ENCODE measurements at places on chromosomes 11 and 22. TPM values are rescaled to one million over a fixed set of nuclear protein-coding genes. Genes with fewer than 3 reads are reported as not detected.

The TPST2 gene
- 10.0 TPM for total RNA-seq

The OR4A16 gene
- total RNA-seq = not detected

The CATSPER1 gene
- 1.7 TPM for total RNA-seq

The ZNF195 gene
- total RNA-seq = 19.4 TPM

The GLYAT gene
- total RNA-seq = not detected

The IFITM10 gene
- total RNA-seq = 1.0 TPM

The LINC01488 gene
- not detected for total RNA-seq

The OR51B5 gene
- total RNA-seq = 0.13 TPM

The APOA5 gene
- not detected for total RNA-seq

The ZP1 gene
- total RNA-seq = 0.22 TPM

The SLC25A18 gene
- total RNA-seq = 0.45 TPM

The OR2AT4 gene
- total RNA-seq = not detected

The ATP6V1E1 gene
- 134 TPM for total RNA-seq

The OR9I1 gene
- total RNA-seq = not detected

The MUC2 gene
- 0.21 TPM for total RNA-seq

The MAPK12 gene
- total RNA-seq = 17.2 TPM

The TCP11L1 gene
- 23.6 TPM for total RNA-seq

The RNF214 gene
- total RNA-seq = 12.5 TPM

The CRYAB gene
- total RNA-seq = 23.1 TPM

The FZD4 gene
- 1.2 TPM for total RNA-seq

The MB gene
- total RNA-seq = 7.5 TPM

The CNIH2 gene
- total RNA-seq = 2.4 TPM

The NXPE1 gene
- not detected for total RNA-seq

The EML3 gene
- 18.3 TPM for total RNA-seq

The FAM181B gene
- total RNA-seq = 0.04 TPM

The FGF3 gene
- not detected for total RNA-seq

The TTLL8 gene
- not detected for total RNA-seq

The FOLH1 gene
- total RNA-seq = not detected

The CREB3L1 gene
- 3.8 TPM for total RNA-seq

The KCNK4 gene
- not detected for total RNA-seq

The CEND1 gene
- total RNA-seq = 2.2 TPM

The ADM2 gene
- total RNA-seq = 0.51 TPM

The C2CD3 gene
- total RNA-seq = 16.9 TPM

The OR8B2 gene
- not detected for total RNA-seq

The GRM5 gene
- not detected for total RNA-seq

The DMC1 gene
- 1.9 TPM for total RNA-seq

The TSGA10IP gene
- not detected for total RNA-seq

The C22orf31 gene
- not detected for total RNA-seq

The VWA5A gene
- total RNA-seq = 0.20 TPM

The CCDC15 gene
- 0.86 TPM for total RNA-seq

The ELFN2 gene
- 6.8 TPM for total RNA-seq

The FXYD6 gene
- total RNA-seq = 0.19 TPM
